NCI-H526 treated with DMSO at 0.1 percent for 48 hours (cell line): ENCODE measurements at places on chromosomes 12 and 14.

GRCh38 chr12:112850383-112850782 lies 56.4 kb upstream of the OAS1 start:
- no peak for DNase-seq

DNA sequence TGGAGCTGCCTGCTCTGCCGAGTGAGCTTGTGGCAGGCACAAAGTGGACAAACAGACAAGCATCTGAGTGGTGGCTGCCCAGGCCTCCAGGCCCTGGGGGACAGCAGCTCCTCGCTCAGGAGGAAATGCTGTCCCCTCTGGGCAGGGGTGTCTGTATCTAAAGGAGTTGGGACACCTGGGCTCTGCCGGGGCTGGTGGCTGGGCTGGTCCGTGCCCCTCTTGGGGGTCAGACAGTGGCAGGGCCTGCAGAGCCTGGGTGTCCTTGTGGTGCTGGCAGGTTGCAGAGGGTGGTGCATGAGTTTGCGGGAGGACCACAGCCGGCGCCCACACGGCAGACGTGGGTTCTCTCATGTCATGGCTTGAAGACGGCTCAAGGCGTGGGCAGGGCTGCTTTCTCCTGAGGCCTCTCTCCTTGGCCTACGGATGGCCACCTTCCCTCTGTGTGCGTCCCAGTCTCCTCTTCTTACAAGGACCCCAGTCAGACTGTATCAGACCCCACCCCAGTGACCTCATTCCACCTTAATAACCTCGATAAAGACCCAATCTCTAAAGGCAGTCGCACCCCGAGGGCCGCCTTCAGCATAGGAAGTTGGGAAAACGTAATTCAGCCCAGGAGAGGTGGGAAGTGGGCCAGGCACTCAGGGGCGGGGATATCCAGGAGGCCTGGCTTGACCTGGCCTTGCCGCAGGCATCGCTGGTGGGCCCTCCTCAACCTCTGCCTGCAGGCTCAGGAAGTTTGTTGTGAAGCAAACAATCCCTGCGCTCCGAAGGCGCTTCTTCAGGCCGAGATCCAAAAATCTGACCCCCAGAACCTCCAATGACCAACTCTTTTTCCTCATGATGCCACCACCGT lies 110.0 kb downstream of the KIF26A start:
- no peak for DNase-seq

DNA sequence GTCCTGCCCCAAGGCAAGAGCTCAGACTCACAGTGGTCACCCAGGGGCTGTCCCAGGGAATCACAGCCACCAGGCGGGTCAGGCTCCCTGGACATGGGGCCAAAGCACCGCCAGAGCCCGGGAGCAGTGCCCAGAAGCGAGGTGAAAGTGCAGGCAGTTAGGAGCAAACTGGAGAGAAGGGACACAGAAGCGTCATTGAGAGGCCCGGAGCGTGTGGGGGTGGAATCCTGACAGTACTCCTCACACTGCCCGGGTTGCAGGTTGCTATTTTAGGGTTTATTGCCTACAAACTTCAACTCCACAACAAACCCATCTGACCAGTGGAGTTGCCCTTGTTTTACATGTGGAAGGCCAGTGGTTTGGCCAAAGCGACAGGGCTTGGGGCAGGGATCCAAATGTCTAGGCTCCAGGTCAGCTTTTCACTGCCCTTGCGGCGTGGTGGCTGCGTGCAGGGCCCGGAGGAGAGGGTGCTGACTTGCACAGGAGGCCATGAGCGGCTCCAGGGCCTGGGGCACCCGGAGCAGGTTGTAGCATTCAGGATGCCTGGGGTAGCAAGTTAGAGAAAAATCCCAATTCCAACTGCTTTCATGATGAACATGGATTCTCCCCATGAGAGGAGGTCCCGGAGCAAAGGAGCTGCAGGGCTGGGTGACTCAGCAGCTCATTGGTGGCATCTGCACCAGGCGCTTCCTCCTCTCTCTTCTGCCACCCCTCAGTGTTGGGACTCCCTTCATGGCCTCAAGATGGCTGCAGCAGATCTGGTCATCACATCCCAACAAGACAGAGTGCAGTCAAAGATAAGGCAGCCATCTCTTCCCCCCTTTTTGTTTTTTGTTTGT lies 112.3 kb upstream of the NCOR2 start:
- DNase-seq = no peak

- no peak for DNase-seq
These were observed 387.5 kb downstream of the TMEM121 start for GRCh38 chr14:105913861-105914260.
